ENCODE measurements at places on chromosomes 6 and 20.

- no peak for DNase-seq
Observed at GRCh38 chr6:150025201-150025917, at the start of gene RAET1L. Gene RAET1L (minus strand): TSS chr6:150025532. CDS start chr6:150025471, 61 bp downstream.

- DNase-seq = no peak
Observed at GRCh38 chr6:37059344-37060194, 54.1 kb downstream of the FGD2 start.

- DNase-seq = no peak
Observed at GRCh38 chr6:56263596-56264315, 16.4 kb upstream of the COL21A1 start.

DNA sequence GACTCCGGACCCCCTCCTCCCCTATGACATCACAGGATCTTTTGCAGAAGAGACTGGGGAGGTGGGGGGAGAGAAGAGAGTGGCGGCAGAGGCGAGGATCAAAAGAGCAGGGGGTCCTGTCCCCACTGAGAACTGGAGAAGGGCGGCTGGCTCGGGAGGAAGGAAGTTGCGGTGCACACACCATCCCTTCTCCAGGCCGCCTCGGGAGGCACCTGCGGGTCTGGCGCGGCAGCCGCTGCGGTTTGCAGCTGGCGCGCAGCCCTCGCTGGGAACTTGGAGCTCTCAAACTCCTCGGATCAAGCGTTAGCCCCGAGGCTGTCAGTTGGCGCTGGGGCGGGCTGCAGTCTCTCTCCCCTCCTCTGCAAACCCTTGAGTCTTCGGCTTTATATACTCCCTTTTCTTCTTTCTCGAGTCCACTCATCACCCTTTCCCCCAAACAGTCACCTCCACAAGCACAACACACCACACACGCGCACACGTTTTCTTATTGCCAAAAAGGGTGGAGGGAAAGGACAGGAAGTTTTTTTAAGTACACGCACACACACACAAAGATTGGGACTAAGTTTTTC is 180.7 kb downstream of the TBXT start:
- DNase-seq = no peak

Measured in CD4-positive, alpha-beta T cell treated with Interleukin-12 subunit alpha and Interleukin-12 subunit beta, for 1 hour (primary cell).